Dermis microvascular lymphatic vessel endothelial cell (primary cell): ENCODE measurements at places on chromosomes 5 and 9. TPM values are rescaled to one million over a fixed set of nuclear protein-coding genes. Genes with fewer than 3 reads are reported as not detected.

DNA sequence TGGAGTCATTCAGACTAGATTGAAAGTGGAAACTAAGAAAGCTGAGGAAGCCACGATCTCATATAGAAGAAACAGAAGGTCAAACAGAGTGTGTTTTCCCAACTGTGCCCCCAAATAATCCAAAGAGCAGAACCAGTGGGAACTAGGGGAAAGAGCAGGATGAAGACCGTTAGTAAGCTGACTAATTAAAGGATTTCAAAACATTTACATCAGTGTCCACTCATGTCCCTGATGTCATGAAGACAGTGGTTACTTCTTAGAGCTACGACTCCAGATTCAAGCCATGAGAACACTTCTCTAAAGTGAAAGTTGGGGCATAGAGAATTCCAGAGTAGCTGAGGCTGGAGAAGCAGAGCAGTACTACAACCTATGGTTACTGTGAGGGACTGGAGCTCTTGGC lies 119.6 kb upstream of the SLC12A2 start:
- no peak for DNase-seq

- DNase-seq, result no peak
Measured at GRCh38 chr5:130845049-130845765, 319.8 kb downstream of the HINT1 start.

DNA sequence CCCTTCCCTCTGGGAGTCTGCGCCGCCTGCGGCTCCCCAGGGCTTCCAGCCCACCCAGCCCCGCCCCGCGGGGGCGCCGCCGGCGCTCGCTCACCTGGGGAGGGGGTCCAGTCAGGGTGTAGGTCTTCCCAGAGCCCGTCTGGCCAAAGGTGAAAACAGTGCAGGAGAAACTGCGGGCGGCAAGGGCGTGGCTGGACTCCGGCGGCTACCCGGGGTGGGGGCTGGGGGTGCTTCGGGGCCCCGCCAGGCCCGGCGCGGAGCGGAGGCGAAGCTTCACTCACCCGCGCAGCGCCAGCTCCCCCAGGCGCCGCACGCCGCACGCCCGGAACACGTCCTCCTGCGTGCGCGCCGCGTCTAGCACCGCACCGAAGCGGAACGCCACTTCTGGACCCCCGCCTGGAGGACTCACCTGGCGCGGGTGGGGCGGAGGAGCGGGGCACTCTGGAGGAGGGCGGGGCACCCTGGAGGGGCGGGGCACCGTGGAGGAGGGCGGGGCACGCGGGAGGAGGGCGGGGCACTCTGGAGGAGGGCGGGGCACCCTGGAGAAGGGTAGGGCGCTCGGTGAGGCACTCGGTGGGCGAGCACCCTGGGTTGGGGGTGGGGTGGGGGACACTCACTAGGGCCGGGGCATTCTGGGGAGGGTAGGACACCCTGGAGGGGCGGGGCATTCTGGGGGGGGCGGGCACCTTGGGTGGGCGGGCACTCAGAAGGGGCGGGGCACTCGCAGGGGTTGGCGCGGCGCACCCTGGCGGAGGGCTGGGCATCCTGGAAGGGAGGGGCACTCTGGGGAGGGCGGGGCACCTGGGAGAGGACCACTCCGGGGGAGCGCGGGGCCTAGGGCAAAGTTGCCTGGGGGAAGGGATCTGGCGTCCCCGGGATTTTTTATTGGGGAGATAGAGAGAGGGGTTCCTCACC lies 814 bp downstream of the KIF12 start:
- DNase-seq, result no peak

- no peak for DNase-seq
Measured at GRCh38 chr9:133727277-133727875, 10.8 kb downstream of the SARDH start.

- no peak for DNase-seq
Measured at GRCh38 chr9:127116957-127117356, 5.5 kb downstream of the ANGPTL2 start.

DNA sequence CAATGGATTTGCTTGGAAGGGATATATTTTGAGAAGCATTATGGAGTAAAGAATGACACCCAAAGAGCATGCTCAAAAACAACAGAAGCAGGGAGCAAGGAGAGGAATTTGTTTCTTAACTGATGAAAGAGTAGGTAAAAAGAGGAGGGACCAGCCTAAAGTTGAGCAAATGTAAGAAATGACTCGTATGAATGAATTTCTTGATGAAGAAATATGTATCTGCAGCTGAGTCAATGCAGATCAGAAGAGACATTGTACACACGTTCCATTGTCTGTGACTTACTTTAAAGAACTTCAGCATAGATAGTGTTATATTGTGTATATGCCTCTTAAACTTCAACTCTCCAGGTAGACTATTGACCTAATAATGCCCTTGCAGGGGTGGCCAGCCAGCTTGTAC lies 112.7 kb upstream of the NREP start:
- no peak for DNase-seq

DNA sequence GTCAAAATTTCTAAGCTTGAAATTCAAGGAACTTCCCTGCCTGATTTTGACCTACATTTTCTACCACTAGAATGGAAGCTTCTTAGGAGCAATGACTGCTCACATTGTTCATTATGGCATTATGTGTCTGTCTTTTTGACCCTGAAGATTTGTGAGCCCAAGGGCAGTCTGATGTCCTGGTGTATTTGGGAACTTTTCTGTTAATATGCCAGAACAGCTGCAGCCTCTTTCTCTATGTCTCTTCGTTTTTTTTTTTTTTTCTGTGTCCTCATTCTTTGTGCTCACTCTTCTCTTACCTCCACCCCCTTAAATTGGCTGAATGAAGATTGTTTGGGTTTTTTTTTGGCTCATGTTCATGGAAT lies 34.8 kb upstream of the TMC1 start:
- no peak for DNase-seq

GRCh38 chr5:107301999-107302398 lies 368.7 kb downstream of the EFNA5 start:
- DNase-seq, result no peak

- no peak for DNase-seq
Measured at GRCh38 chr5:149608936-149609545, 27.7 kb downstream of the ARHGEF37 start.

- no peak for DNase-seq
Measured at GRCh38 chr9:86765746-86766430, 181.4 kb downstream of the GAS1 start.

- peak; percentile 82 for DNase-seq
Measured at GRCh38 chr5:137304226-137304874, 194.8 kb downstream of the SPOCK1 start.

DNA sequence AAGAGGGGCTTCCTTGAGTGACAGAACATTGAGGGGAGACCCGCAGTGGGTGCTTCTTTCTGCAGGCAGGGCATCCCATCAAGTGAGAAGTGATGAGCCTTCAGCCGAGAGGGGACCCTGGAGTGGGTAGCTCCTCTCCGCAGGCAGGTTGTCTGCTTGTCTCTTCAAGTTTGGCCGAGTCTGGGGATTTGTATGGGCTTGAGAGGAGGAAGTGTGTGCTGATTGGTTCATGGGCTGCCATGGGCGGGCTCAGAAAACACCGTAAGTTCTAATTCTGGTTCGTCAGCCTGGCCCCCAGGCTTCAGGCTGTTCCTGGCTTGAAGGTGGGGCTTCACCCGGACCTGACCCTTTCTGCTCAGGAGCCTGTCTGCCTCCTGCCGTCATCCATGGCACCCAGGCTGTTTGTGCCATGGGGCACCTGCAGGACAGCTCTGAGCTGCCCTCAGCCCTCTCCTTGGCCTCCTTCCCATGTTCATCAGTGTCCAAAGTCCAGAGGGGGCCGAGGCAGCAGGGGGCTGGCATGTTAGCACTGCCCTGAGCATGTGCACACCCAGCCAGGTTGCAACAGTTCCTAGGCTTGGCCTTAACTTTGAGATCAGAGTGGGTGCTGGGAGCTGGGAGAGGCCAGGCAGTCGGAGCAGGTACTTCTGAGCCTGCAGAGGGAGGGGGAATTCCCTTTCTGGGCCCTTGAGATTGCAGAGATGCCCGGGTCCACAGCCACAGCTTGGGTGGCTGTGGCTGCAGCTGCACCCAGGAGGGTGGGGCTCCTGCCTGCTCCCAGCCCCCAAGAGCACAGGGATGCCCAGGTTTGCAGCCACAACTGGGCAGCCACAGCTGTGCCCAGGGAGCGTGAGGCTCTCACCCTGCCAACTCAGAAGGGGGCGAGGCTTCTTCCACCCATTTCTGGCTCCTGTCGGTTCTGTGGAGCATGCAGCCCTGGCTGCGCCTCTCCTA lies 13.5 kb upstream of the DHFR start:
- DNase-seq, result no peak

- DNase-seq, result no peak
Measured at GRCh38 chr5:173487300-173487699, 129.2 kb downstream of the BOD1 start.

- DNase-seq, result no peak
Measured at GRCh38 chr9:100082782-100083181, 16.0 kb downstream of the ERP44 start.

DNA sequence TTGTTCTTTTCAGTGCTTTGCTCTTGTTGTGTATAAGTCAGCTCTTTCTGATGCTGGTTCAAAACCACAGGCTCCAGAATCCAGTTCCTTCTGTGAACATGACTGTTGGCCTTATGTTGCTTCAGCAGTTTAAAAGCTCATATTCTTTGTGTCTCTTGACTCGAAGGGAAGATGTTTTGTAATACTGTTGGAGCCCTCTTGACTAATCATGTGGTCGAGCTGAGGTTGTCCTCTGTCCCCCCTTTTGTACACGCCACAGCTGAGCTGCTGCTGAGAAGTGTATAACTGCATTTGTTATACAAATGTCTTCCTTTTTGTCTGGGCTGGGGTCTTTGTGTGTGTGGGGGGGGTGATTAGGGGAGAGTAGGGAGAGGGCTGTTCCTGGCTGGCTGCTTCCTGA lies 35.8 kb downstream of the SLC36A1 start:
- no peak for DNase-seq

GRCh38 chr5:112061666-112062065 lies 304.7 kb upstream of the NREP start:
- no peak for DNase-seq

- DNase-seq, result no peak
Measured at GRCh38 chr9:93807166-93808074, 147.7 kb downstream of the BARX1 start.

GRCh38 chr5:178624631-178625546 lies 2.0 kb downstream of the CLK4 start:
- DNase-seq, result peak; percentile 30

- no peak for DNase-seq
Measured at GRCh38 chr9:38350529-38350928, 42.0 kb upstream of the ALDH1B1 start.

GRCh38 chr9:23826120-23826629 lies at the start of gene ELAVL2:
Gene ELAVL2, minus strand, starts transcription at chr9:23826240. Its CDS starts 64,006 bp downstream, at chr9:23762234.
- peak; percentile 95 for DNase-seq

DNA sequence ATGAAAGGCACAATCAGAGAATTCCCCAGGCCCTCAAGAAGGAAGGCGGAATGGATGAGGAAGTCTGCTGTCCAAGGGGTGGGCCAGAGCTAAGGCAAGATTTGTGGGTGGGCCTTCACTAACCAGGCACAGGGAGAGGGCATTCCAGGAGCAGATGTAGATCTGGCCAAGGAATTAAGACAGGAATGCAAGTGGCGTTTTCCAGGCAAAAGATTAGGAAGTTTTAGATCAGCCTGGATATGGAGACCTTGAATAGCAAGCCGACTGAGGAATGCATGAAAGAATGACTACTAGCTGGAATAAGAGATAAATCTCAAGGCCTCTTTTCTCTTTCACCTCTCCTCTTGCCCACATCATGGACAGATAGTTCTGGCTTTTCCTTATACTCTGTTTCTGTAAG lies 68.5 kb downstream of the GHR start:
- no peak for DNase-seq

DNA sequence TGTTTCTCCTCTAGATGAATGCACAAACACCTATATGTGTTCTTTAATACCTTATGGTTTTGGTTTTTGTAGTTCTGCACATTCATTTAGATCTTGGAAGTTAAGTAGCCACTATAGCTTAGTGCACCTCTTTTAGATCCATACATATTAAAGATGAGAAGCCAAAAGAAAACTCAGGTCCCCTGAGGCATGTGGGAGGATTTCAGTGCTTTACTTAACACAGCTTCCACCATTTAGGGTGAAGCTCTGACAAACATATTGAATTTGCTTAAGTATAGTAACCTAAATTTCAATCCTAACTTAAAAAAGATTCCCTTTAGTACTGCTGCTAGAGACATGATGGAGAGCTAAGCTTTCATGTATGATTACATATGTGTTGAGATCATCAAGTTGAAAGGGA lies 25.6 kb upstream of the RICTOR start:
- DNase-seq, result no peak

- peak; percentile 51 for DNase-seq
Measured at GRCh38 chr5:7815892-7816534, 34.9 kb downstream of the CFAP90 start.

DNA sequence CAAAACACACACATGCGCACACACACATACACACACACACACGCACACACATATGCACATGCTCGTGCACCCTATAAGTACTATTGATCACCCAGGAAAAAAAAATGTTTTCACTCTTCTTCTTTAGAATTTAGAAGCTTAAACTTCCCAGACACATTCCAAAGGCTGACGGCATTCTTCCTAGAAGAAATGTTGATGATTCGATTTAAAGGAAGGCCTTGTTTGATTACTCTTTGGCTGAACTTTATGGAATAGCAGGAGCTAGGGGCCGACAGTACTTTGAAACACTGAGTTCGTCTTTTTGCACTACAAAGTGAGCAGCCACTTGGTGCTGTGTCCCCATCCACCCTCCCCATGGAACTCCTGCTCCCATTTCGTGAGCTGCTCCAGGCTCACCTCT lies 113.2 kb downstream of the EGFLAM start:
- DNase-seq, result no peak

GRCh38 chr9:20208961-20209371 lies 413.3 kb downstream of the MLLT3 start:
- DNase-seq, result no peak

GRCh38 chr9:99411479-99412115 lies 189.5 kb downstream of the SEC61B start:
- no peak for DNase-seq

The IFNA13 gene
- total RNA-seq, result not detected in 2 replicates

The FANCG gene
- 13.9 and 19.3 TPM in 2 replicates for total RNA-seq

The CBY3 gene
- not detected in 2 replicates for total RNA-seq

The C9orf43 gene
- total RNA-seq, result 0.39 and 0.51 TPM in 2 replicates

The NUTM2G gene
- not detected in 2 replicates for total RNA-seq

The VAV2 gene
- total RNA-seq, result 15.0 and 20.6 TPM in 2 replicates

The PLPP7 gene
- total RNA-seq, result 1.9 and 2.3 TPM in 2 replicates

The SAPCD2 gene
- total RNA-seq, result 5.1 and 10.3 TPM in 2 replicates

The SV2C gene
- under 0.01 TPM in 1 of 2 replicates, not detected in the other for total RNA-seq
